ENCODE measurements at places on chromosomes 2 and 18.

GRCh38 chr2:141848191-141848590 is 282.6 kb downstream of the LRP1B start:
- no peak for DNase-seq

DNA sequence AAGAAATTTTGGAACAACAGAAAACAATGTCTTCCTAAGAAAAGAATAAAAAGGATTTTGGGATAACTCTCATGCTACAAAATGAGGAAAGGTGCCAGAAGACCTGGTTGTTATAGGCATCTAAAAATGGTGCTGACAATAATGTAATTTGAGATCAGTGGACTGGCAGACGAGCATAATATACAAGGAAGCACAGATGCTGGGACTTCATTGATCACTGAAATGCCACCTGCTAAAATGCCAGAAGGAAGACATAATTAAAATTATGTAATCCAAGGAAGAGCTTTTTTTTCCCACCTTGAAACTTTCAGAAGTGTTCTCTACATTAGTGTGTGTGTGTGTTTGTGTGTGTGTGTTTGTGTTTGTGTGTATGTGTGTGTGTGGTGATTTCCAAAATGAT is 535.9 kb downstream of the XIRP2 start:
- no peak for DNase-seq

DNA sequence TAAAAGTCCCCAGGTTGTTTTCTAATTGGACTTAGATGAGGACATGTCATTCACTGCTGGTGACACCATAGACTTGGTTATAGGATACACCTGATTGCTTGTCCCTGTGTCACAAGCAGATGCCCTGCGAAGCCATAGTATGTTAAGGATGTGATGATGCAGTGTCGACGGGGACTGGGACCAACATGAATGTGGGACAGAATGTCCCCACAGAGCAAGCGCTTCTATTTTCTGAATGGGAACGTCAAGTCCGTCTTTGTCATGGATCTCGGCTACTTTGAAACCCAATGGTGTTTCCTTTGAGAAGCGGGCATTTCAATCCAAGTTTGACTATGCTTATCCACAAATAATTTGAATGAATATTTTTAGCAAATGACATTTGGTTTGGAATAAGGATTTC is 2.1 kb downstream of the GCG start:
- DNase-seq, result no peak

DNA sequence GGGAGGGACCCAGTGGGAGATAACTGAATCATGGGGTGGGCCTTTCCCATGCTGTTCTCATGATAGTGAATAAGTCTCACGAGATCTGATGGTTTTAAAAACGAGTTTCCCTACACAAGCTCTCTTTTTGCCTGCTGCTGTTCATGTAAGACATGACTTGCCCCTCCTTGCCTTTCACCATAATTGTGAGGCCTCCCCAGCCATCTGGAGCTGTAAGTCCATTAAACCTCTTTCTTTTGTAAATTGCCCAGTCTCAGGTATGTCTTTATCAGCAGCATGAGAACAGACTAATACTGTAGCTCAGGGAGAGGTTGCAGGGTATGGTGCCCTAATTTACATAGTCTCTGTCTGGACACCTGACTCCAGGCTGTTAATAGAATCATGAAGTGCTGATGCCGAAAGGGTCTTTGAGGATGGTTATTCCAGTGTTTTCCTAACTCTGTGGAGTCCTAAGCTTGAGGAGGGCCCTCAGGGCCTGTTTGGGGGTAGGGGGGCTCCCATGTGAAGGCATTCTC is 343.2 kb downstream of the ALK start:
- no peak for DNase-seq

DNA sequence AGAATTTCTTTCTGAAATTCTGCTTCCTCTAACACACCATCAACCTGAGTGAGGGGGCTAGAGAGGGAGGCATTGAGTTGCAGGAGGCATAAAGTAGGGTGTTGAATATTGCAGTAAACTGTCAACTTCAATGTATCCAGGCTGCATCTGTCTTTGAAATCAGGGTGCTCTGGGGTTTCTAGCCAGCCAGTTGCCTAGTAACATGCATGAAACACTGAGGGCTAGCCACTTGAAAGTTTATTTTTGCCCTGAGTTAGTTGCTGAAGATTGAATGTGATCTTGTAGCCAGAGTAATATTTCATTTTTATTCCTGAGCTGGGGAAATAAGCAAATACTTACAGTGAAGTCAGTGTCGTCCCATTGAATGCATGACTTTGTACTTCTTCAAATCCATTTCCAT is 41.9 kb downstream of the LHCGR start:
- DNase-seq, result no peak

- DNase-seq, result no peak
Observed at GRCh38 chr2:24570225-24570624, 79.2 kb downstream of the NCOA1 start.

- peak; percentile 14 for DNase-seq
Observed at GRCh38 chr2:174012347-174013314, 47.5 kb upstream of the SP3 start.

DNA sequence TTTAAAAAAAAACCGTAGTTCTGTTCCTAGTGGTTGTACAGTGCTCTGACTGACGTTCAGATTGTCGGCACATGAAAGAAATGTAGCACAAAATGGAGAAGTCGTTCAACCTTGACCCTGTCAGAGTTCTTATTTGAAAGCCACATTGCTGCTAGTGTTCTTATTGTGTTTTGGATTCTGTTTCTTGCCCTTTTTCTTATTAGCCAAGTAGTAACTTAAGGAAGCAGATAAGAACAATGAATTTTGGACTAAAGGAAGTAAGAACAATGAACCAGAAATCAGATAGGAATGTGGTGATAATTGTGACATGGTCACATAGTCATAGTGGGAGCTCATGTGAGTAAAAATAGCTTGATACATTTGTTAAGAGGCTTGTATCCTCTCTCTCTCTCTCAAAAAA is 45.9 kb downstream of the RPIA start:
- no peak for DNase-seq

DNA sequence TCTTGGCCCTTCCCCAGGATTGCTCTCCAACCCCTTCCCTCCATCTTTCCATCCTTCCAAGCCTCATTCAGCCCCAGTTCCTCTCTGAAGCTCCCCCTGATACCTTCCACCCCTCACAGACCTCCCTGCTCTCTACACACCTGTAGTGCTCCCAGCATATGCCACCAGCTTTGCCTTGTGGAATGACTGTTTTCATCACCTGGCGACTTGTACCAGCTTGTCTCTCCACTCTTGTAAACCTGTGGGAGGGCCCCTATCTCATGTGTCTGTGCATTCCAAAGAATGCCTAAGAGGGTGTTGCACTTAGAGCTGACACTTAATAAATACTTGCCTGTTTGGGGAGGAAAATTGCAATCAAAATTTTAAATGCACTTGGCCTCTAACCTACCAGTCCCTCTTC is 198.7 kb downstream of the BCL11A start:
- DNase-seq, result no peak

DNA sequence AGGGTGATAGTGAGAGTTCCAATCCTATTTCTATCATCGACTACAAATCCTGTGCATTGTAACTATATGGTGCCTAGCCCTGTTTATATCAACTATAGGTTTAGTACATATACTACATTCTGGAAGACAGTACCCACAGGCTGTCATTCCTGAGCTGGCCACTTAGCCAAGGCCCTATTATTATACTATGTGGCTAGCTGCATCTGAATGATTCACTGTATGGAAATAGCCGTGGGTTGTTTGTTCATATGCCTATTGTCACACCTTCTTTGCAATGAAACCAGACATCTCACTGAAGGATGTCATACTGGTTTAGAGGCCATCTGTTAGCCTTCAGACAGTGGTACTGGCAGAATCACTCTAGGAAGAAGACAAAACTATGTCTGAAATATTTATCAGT is 62.3 kb upstream of the FSIP2 start:
- DNase-seq, result no peak

GRCh38 chr2:83953697-83954096 is 505.4 kb downstream of the SUCLG1 start:
- no peak for DNase-seq

GRCh38 chr2:164479460-164479859 is 141.8 kb downstream of the GRB14 start:
- DNase-seq, result no peak

DNA sequence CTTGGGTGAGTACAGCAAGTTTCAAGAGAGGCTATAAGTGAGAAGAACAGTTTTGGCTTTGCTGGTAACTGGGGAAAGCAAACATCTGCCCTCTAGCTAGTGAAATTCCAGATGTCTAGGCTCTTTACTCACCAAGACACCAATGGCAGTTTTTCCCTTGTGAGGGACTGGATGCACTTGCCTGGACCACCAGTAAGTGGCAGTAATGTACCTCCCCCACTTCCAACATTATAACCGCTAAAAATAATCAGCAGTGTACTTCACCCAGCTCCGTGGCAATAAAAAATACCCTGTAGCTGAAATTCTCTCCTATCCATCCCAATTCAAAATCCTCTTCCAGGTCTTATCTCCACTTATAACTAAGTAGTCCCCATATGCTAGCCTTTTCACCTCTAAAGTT is 383.9 kb downstream of the ARHGAP15 start:
- no peak for DNase-seq

- no peak for DNase-seq
Observed at GRCh38 chr2:206937555-206937954, 1.8 kb upstream of the CPO start.

DNA sequence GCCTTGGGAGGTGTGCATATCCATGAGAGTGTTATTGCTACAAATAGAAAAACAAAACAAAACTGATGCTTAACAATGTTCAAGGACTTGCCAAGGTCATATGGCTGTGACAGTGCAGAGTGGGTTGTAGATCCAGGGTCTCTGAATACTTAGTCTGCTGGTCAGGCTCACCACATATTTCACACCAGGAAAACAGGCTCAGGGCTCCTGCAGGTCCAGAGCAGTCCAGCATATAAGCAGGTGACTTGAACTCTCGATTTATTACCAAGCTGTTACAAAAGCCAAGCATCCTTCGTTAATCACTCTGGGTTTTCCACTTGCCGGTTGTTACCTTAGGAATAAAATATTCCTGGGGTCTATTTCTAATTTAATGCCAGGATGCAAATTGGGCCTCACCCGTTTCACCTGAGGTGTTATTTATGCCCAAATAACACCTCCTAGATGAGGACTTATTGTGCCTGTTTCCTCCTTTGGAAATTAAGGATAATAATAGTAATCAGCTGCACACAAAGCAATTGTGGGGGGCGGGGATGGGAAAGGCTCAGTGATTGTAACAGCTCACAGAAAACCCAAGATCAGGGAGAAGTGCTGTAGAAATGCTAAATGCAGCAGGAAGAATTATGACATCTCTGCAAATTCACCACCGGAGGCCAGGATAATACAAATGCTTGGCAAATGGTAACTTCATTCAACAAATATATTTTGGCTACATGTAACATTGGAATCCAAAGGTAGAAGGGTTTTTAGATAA is 72.9 kb downstream of the TMEM182 start:
- no peak for DNase-seq

GRCh38 chr2:105634198-105634597 is 110.5 kb upstream of the NCK2 start:
- DNase-seq, result no peak

DNA sequence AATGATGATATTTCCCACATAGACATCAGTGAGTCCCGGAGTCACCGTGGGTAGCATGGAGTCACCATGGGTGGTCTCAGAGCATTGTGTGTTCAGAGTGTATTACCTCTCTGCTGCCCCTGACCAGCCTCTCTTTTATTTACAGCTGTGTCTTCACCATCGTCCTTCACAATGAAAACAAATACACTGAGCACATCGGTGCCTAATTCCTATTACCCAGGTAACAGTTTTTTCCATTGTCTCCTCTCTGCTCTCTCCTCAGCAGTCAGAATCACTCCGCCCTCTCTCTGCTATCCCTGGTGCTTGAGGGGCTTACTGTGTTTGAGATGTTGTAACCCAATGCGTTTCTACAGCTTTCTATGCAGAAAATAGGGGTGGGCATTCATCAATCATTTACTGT is 361.5 kb upstream of the RAB12 start:
- no peak for DNase-seq

GRCh38 chr2:54503192-54503591 is 47.1 kb downstream of the SPTBN1 start:
- no peak for DNase-seq

DNA sequence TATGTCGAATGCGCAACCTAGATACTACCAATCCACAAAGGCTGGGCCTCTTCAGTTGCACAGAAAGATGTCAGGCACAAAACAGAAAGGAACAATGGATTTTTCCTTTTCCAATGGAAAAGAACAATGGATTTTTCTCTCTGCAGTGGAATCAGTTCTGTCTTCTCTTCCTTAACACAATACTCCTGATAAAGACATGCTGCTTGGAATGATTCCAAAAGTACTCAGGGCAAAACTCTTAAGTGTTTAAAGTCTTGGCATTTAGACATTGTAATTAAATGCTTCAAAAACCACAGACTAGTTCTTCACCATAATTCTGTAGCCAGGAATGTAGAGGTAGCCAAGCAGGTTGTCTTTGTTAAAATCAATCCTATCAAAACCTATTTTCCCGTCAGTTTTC is 46.7 kb upstream of the FLACC1 start:
- no peak for DNase-seq

DNA sequence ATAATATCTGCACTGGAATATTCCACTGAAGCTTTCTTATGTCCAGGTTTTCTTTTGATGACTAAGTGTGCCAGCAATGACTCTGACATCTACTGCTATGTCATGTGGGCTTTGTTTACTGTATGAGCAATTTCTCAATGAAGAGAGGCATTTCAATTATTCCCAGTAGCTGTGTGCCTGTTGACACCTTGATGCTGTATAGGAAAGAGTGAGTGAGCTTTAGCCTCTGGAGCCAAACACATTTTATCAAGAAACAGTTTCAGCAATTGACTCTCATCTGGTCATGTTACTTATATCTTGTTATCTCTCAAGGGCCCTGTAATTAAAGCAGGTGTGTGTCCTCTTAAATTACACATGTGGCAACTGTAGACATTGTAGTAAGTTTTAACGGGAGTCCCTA is 493.2 kb upstream of the FANCL start:
- no peak for DNase-seq

GRCh38 chr2:51953931-51954330 is 922.0 kb upstream of the NRXN1 start:
- no peak for DNase-seq

DNA sequence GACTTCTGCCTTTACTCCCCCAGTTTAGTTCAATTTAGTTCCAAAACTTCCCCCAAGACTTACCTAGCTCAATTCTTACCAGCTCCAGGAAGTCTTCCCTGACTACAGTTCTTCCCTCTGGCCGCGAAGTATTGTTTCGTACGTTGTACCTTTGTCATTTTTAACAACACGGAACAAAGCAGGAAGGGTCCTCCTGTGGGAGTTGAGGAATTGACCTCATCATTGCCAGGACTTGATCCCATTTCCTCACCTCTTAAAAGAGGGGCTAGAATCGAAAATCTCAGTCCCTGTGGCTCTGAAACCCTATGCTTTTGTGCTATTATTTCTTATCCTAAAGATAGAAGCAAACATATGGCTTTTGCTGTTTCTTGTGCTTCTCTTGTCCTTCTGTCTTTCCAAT is 187.1 kb downstream of the MYO3B start:
- DNase-seq, result no peak

Data from activated CD4-positive, alpha-beta T cell treated with anti-CD3 and anti-CD28 coated beads, Interleukin-2, amount 50 U/mL, for 4 hours (primary cell).